ENCODE measurements at places on chromosomes 1 and 21.

DNA sequence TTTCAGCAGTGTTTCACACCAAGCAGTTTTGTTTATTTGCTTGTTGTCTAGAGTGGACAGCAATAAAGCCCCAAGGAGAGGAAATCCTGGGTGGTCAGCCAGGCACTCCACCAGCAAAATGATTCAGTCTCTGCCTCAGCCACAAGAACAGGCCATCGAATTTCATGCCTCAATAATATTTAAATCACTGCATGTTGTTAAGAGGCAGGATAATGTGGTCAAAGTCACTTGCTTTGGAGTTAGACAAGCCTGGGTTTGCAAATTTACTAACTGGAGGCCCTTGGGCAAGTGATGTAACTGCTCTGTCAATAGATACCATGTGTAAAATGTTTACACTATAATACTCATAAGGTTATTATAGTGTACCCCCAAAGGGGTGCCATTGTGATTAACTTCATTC lies 349.6 kb downstream of the LMO4 start:
- no peak for DNase-seq

DNA sequence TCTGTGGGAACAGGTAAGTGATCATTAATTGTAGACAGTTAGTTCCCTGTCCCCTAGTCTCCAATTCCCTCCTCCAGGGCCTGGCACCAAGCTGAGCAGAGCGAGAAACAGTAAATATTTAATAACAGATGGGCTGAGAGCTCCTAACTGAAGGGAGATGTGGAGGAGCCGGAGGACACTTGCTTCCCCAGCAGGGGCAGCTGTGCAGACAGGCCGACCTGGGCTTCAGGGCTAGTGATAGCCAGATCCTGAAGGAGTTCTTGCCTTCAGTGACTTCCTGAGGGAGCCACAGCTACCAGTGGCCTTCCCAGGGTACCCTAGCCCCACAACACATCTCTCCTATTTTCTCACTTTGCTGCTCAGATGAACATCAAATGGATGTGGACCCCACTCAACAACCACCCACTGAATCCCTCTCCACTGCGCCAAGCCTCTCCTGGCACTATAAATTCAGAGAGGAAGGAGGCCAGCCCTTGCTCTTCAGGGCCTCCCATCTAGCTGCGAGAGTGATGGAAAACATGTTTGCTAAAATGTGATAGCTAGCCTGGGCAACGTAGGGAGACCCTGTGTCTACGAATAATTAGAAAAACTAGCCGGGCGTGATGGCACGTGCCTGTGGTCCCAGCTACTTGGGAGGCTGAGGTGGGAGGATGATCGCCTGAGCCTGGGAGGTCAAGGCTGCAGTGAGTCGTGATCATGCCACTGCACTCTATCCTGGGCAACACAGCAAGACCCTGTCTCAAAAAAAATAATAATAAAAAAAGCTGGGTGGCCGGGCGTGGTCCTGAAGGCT lies 26.9 kb upstream of the SYNC start:
- DNase-seq = no peak

GRCh38 chr21:42117967-42118780 lies 47.1 kb downstream of the UMODL1 start:
- DNase-seq = no peak

DNA sequence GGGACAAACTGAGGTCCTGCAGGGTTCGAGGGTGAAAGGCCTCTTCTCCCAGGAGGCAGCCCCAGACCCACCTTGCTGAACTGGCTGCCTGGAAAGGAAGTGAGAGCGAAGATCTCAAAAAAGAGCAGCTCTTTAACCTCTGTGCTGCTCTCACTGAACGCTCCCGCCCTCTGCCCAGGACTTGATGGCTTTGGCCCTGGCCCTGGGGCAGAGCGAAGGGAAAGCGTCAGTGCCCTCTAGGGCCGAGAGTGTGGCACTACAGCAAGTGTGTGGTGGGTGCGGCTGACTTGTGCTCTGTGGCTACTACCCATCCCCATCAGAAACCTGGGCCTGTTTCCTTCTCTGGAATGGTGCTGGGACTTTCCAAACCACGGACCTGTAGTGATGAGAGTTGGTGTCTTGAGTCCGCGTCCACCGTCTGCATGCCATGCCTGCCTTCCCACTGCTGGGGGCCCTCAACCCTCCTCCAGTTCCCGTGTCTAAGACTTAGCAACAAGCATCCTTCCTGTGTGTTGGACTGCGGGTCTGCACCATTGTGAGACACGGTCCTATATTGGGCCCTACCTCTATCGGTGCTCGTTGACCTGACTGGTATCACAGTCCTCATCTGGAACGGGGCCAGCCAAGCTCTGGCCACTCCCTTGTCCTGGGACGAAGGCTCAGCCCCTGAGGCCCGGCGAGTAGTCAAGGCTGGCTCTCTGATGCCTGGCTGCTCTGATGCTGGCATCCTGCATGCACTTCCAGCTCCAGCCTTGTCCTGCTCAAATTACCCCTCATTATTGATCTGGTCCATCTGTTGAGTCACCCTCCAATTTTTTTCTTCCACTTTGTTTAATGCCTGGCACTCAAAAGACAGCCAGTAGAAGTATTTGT lies 180.3 kb downstream of the DISC1 start:
- no peak for DNase-seq

GRCh38 chr1:116513956-116514355 lies 56.9 kb downstream of the CD58 start:
- no peak for DNase-seq

GRCh38 chr1:110587906-110588305 lies 18.3 kb downstream of the KCNA2 start:
- DNase-seq = no peak

DNA sequence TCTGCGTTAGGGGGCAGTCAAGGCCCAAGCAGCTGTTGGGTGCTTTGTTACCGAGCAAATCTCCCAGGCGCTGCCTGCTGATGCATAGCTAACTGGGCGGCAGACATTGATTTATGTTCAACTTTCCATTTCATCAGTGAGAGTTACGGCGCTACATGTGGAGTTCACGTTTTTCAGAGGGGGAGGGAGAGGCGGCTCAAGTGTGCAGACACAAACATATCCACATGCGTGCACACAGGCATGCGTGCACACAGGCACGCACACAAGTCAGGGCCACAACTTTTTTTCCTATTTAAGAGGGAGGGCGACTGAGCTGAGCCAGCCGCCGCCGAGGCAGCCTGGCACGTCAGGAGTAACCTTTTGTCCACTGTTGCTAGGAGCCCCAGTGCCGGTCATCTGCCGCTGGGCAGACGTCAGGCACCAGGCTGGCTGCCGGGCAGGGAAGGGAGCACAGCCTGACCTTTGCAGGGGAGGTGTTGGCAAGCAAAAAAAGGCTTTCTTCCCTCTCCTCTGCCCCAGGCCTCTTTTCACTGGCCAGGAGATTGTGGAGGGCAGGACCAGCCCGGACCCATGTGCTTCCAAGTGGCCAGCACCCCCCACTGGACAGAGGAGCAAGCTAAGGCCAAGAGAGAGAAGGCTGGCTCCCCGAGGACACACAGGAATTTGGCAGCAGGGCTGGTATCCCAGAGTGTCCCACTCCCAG lies 73.3 kb downstream of the MRPL37 start:
- DNase-seq = no peak

Data from NCI-H2081 treated with DMSO at 0.1 percent for 48 hours (cell line).